ENCODE measurements at places on chromosomes 11 and 22.

GRCh38 chr22:28344918-28345703 is 334.5 kb downstream of the TTC28 start:
- H3K4me3 ChIP-seq, result no peak overlapping the region
- no peaks in the 10 kb centered on the region for H3K27me3 ChIP-seq
- no peaks in the 10 kb centered on the region for H3K4me1 ChIP-seq
- no peak overlapping the region for H3K27ac ChIP-seq

- H3K36me3 ChIP-seq, result peaks cover 2% of the 10 kb centered on the region
- no peak overlapping the region for H3K27ac ChIP-seq
- H3K4me1 ChIP-seq, result no peaks in the 10 kb centered on the region
Measured at GRCh38 chr11:61853698-61854169, 25.6 kb downstream of the FADS2 start.

- no peaks in the 10 kb centered on the region for H3K4me1 ChIP-seq
- no peaks in the 10 kb centered on the region for H3K27me3 ChIP-seq
- H3K4me3 ChIP-seq, result no peak overlapping the region
- no peaks in the 10 kb centered on the region for H3K36me3 ChIP-seq
- no peak for DNase-seq
Measured at GRCh38 chr11:116379185-116379828, 393.5 kb downstream of the BUD13 start.

- H3K36me3 ChIP-seq, result no peaks in the 10 kb centered on the region
- H3K27me3 ChIP-seq, result peaks cover 15% of the 10 kb centered on the region
- no peak overlapping the region for H3K4me3 ChIP-seq
- H3K27ac ChIP-seq, result no peak overlapping the region
- no peak for DNase-seq
Measured at GRCh38 chr11:107017433-107018218, 650 bp downstream of the GUCY1A2 start.

DNA sequence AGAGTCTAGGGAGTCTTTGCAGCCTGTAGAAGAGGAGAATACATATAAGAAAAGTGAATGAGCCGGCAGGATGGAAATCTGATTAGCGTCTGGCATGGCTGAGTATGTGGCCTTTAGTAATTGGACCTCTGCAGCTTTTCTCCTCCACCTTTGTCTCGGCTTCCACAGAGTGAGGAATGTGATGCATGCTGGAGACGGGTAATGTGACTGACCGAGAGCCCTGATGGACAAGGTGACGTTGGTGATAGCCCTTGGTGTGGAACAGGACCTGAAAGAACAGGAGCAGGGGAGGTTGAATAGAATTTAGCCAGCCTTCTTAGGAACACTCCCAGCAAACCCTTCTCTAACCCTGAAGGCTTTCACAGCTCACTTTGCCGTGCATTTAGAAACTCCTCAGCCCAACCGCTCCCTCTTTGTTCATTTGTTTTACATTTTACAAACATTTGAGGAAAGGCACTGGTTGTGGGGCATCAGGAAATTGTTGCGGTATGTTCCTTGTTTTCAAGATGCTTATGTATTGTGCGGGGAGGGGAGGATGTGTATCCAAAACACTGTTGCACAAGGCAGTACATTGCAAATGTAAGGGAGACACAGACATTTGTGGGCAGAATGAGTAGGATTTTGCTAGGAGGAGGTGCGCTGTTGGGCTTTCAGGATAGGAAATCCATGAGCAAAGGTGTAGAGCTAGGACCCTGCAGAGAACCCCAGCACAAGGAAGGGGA is 6.9 kb downstream of the GTPBP1 start:
- no peak overlapping the region for H3K4me3 ChIP-seq
- no peaks in the 10 kb centered on the region for H3K27me3 ChIP-seq
- no peak overlapping the region for H3K27ac ChIP-seq
- peaks cover 36% of the 10 kb centered on the region for H3K36me3 ChIP-seq

DNA sequence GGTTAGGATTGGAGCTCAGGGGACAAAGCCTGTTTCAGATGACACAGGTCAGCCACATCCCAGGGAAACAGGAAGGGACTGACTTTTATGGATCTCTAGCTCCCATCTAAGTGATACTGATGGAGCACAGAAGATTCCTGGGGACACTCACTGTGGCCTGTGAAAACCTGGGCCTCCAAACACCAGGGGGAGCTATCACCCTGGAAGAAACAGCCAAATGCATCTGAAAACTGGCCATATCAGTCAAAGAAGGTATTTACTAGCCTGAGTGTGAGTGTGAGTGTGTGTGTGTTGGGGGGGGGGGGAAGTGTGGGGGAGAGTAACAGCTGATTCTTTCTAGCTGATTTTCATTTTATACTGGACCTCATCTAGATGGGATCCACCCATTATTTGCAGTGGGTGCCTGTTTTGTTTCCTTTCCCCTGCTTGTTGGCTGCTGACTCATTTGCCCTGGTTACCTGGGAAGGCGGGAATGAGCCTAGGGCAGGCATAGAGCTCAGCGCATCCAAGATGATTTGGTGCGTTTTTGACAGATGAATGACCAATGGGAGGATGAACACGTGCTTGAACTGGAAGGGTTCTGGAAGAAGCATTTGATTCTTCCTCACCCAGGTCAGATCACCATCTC is 284.0 kb downstream of the KIRREL3 start:
- no peak overlapping the region for H3K4me3 ChIP-seq
- H3K27me3 ChIP-seq, result no peaks in the 10 kb centered on the region
- no peak overlapping the region for H3K27ac ChIP-seq
- DNase-seq, result peak; percentile 52

DNA sequence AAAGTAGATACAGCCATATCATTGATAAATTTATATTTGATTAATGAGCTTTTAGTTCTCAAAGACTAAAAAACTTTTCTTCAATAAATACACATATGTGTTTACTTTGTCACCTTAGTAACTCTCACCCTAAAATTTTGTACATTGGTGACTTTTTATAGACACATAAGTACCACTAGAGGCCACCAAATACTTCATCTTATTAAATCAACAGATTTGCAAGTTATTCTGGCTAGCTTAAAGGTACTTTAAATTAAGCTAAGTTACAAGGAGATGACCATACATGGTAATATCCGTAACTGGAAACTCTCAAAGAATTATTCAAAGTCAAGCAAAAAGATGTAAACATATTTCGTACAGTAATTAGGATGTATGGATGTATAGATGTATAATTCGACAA is 112.2 kb downstream of the SBF2 start:
- H3K27me3 ChIP-seq, result no peaks in the 10 kb centered on the region
- no peaks in the 10 kb centered on the region for H3K36me3 ChIP-seq
- H3K27ac ChIP-seq, result no peak overlapping the region
- no peak overlapping the region for H3K4me3 ChIP-seq
- H3K4me1 ChIP-seq, result no peaks in the 10 kb centered on the region

DNA sequence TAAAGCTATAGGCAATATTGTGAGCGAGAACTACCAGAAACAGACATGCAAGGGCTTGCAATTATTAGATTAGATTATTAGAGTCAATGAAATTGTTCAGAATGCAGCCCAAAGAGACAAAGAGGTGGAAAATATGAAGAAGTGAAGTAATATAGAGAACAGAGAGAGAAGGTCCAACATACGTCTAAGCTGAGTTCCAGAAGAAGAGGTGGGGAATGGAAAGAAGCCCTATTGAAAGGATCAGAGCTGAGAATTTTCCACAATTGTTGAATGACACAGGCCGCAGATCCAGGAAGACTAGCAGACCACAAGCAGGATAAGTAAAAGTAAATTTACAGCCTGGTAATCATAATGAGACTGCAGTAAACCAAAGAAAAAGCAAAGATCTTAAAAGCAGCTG is 93.2 kb downstream of the EXT2 start:
- H3K4me3 ChIP-seq, result no peak overlapping the region
- H3K4me1 ChIP-seq, result no peaks in the 10 kb centered on the region
- DNase-seq, result no peak
- H3K27me3 ChIP-seq, result no peaks in the 10 kb centered on the region
- no peak overlapping the region for H3K27ac ChIP-seq
- H3K36me3 ChIP-seq, result peaks cover 4% of the 10 kb centered on the region

DNA sequence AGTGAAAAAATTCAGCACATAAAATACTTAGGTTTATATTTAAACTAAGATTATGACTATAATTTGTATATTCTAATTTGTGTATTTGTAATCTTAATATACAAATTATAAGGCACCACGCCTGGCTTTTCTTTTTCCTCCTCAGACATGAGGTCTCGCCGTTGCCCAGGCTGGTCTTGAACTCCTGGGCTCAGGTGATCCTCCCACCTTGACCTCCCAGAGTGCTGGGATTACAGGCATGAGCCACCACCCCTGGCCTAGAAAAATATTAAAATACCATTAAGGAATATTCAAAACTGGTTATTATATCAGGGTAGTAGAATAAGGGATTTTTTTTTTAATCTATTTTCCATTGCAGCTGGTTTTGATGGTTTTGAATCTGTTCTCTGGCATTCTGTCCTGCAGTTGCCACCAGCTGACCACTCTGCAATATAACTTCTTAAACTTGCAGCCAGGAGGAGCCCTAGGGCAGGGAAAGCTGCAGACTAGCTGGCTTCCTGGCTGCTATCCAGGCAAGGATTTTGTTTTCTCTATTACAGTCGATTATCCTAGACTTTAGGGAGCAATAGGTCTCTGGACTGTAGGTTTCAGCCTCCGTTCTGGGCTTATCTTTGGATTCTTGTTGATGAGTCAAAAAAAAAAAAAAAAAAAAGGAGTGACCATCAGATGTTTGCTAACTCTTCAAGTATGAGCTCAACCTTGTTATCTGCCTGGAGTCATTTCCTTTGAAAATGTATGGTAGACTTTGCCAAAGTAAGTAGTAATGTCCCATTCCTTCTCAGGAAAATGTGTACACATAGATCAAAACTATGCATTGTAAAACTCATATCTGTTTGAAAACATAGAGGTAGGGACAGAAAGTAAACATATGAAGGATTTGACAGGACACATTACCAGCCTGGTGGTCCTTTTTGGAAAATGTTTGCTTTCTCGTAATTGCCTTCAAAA is 13.2 kb downstream of the POLA2 start:
- H3K36me3 ChIP-seq, result peaks cover 40% of the 10 kb centered on the region
- H3K4me3 ChIP-seq, result no peak overlapping the region
- H3K27me3 ChIP-seq, result no peaks in the 10 kb centered on the region
- no peak overlapping the region for H3K27ac ChIP-seq
- peak; percentile 65 for DNase-seq

GRCh38 chr11:6566704-6567370 is 36.6 kb downstream of the RRP8 start:
- no peak for DNase-seq
- H3K36me3 ChIP-seq, result no peaks in the 10 kb centered on the region
- H3K4me3 ChIP-seq, result no peak overlapping the region
- H3K27me3 ChIP-seq, result no peaks in the 10 kb centered on the region

GRCh38 chr11:69854713-69855112 is 35.5 kb upstream of the FGF3 start:
- no peaks in the 10 kb centered on the region for H3K4me1 ChIP-seq
- H3K27ac ChIP-seq, result no peak overlapping the region
- H3K36me3 ChIP-seq, result no peaks in the 10 kb centered on the region
- H3K27me3 ChIP-seq, result no peaks in the 10 kb centered on the region
- no peak overlapping the region for H3K4me3 ChIP-seq

DNA sequence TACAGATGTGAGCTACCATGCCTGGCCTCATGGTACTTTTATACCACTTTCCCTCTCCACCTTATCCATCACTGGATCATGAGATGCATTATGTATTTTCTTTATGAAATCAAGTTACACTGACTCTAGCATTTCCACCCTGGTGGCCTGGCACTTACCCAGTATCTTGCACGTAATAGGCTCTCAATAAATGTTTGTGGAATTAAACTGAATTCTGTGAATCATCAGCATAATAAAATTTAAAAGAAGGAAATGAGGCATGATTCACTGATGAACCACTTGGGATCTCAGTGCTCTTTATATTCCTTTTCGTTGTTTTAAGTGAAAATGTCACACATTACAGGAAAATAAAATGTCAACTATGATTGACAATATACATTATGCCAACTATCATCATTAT is 25.1 kb downstream of the ADM start:
- no peak overlapping the region for H3K4me3 ChIP-seq
- no peak overlapping the region for H3K27ac ChIP-seq
- H3K4me1 ChIP-seq, result no peaks in the 10 kb centered on the region
- no peak for DNase-seq

GRCh38 chr11:406796-407650 is 7.8 kb downstream of the SIGIRR start:
- H3K27me3 ChIP-seq, result no peaks in the 10 kb centered on the region
- peak overlapping the region; percentile 26 for H3K4me3 ChIP-seq
- H3K4me1 ChIP-seq, result peaks cover 47% of the 10 kb centered on the region
- peaks cover 29% of the 10 kb centered on the region for H3K36me3 ChIP-seq

DNA sequence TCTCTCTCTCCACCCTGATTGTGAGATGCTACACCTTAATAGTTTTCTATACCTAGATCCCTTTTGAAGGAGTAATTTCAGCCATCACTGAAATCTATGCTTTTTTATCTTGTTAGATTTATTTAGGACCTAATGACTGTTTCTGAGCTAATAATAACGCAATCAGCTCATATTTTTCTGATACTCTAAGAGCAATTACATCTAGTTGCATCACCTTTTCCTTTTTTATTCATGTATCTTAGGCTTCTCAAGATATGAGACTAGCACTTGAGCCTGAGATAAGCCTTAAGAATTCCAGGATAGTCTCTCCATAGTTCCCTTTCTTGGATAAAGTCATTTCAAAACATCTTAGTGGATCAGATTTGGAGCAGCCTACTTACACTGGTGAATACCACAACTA is 25.1 kb upstream of the CAVIN3 start:
- H3K27me3 ChIP-seq, result no peaks in the 10 kb centered on the region
- no peaks in the 10 kb centered on the region for H3K36me3 ChIP-seq
- no peak overlapping the region for H3K4me3 ChIP-seq
- DNase-seq, result no peak

DNA sequence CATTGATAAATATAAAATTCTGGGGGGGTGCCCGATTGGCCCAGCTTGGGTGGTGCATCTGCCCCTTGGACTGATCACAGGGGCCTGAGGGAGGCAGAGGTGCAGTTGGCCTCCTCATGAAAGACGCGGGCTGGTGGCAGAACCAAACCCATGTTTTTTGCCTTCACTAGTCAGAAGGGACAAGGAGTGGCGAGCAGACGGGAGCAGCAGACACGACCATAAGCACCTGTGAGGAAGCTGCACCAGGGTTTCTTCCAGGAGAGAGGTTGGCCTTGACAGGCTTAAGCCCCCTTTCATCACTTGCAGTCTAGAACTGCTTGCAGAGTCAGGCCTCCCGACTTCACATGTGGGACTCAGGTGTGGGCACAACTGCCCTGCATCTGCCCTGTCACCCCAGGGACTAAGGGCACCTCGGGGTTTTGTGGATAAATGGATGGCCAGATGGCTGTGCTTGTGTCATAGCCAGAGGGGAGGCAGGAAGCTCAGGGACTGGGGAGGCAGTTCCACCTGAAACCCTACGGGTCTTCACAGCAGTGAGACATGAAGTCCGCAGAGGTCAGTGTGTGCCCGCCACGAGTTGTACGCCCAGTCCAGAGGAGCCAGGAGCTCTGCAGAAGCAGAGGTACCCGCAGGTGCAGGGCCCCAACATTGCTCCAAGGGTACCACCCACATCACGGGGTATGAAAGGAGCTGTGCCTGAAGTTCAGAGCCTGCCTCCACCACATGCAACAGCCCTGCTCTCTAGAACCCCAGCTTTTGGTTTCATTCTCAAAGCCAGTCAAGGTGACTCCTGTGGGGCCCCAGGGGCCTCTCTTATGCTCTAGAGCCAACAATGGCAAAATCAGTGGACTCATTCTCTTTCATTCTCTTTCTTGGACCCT is 18.2 kb upstream of the SYT13 start:
- no peak overlapping the region for H3K4me3 ChIP-seq
- no peaks in the 10 kb centered on the region for H3K27me3 ChIP-seq
- H3K36me3 ChIP-seq, result no peaks in the 10 kb centered on the region
- H3K4me1 ChIP-seq, result no peaks in the 10 kb centered on the region
- H3K27ac ChIP-seq, result no peak overlapping the region
